ENCODE measurements at places on chromosomes 1 and 21.
A peak's percentile ranks its signal among the peaks of the same experiment; 100 is the strongest.

DNA sequence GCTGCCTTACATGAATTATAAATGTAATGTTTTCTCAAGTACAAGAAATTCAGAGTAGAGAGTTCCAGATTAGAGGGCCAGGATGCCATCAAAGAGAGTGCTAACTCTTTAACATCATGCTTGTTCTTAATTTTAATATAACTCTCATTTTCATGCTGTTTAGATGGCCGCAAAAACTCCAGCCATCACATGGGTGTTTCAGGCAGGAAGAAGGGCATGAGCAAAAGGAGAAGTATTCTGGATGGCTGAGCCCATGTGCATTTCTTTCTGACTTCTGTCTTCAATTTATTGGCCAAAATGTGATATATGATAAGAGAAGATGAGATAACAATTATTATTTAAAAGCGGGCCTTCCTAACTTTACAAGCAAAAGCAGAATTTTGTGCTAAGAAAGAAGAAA, 1328.6 kb downstream of the MRPL39 start:
- DNase-seq, result no peak

GRCh38 chr1:941588-942383, 17.3 kb downstream of the NOC2L start:
- no peak for DNase-seq

- no peak for DNase-seq
Measured at GRCh38 chr1:226409392-226409791, 1.5 kb upstream of the PARP1 start.

DNA sequence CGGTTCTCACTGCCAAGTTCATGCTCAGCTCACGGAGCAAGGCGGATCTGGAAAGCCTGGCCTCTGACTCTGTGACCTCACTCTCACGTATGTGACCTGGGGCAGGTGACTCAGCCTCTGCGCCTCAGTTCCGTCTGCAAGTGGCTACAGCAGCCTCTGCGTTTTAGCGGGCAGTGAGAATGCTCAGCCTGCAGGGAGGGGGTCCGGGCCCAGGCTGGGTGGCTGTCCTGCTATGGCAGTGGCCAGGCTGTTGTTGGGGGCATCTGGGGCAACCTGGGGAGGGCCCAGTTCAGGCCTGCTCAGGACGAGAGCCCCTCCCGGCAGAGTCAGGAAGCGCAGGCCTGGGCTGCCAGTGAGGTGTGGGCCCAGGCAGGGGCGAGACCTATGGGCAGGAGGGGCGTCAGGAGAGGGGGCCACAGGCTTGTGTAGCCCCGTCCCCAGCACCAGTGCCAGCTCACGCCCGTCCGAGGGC, 27.9 kb downstream of the ARHGEF16 start:
- DNase-seq, result no peak

GRCh38 chr1:203582568-203582967, 44.1 kb upstream of the ATP2B4 start:
- DNase-seq, result no peak

- no peak for DNase-seq
Measured at GRCh38 chr1:160264795-160265307, 2.5 kb upstream of the DCAF8 start.

GRCh38 chr21:42624095-42624790, 29.2 kb upstream of the PDE9A start:
- DNase-seq, result no peak

DNA sequence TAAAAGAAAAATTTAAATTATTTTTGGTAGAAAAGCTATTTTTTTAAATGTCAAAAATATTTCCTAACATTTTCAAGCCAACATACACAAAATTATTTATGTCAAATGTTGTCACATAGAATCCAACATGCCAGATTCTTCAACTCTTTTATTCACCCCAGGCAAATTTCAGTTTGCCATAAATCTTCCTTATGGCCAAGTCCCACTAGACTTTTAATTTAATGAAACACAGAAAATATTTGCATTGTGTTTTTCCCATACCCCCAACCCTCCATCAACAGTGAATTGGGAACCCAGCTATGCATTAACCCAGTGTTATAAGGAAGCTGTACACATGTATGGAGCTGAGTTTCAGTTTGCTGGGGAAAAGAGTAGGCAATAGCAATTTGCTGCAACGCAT, 41.4 kb downstream of the DUSP10 start:
- DNase-seq, result no peak

DNA sequence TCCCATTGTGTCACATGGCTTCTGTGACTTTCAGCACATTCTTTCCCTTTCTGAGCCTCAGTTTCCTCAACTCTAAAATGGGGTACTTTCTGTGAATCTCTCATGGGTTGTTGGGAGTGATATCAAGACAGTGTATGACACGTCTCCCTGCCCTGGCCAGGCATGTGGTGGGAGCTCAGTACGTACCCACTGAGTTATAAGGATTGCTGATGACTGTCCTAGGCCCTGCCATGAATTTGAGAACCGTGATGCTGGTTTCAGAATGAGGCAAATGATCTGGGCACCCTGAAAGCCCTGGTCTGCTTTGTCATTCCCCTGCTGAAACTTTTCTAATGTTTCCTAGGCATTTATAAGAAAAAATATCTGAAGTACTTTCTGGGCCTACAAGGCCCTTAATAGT, 3.6 kb downstream of the ZNF362 start:
- no peak for DNase-seq

DNA sequence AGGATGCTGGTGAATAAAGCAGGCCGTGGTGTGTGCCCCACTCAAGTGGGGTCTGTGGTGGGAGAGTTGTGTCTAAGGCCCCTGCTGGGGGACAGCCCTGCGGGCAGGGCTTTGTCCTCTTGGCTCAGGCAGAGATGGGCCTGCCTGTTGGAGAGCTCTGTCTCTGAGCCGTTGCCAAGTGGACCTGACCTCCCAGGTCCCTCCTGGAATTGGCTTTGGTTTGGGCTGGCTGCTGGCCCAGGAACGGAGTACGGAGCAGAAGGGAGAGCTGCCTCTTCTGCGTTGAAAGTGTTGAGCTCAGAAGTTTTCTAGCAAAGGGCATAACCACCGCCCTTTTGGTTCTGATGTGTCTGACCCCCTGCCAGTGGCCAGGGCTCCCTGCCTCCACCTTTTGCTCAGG, 153.9 kb downstream of the PEX14 start:
- no peak for DNase-seq

DNA sequence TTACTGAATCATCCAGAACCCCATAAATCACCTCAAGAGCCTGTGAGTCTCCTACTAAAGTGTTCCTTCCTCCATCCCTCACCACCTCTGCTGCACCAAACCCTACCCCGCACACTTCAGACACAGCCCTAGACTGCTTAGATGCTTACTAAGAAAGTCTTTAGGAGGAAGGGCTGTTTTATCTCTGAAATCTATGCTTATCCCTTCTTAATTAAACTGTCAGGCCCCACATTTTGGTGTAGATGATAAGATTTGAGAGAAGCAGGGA, 216.8 kb upstream of the SGIP1 start:
- no peak for DNase-seq

GRCh38 chr1:8218351-8219092, 99.4 kb upstream of the SLC45A1 start:
- no peak for DNase-seq

GRCh38 chr1:8061673-8062386, 35.7 kb upstream of the ERRFI1 start:
- DNase-seq, result no peak

GRCh38 chr21:26125433-26126167, 45.0 kb downstream of the APP start:
- DNase-seq, result no peak

- DNase-seq, result peak; percentile 3
Measured at GRCh38 chr21:37670883-37671282, 245.4 kb downstream of the KCNJ6 start.

GRCh38 chr1:167533851-167534300, 15.5 kb upstream of the CD247 start:
- DNase-seq, result no peak

GRCh38 chr1:181406989-181407388, 76.3 kb upstream of the CACNA1E start:
- DNase-seq, result no peak

DNA sequence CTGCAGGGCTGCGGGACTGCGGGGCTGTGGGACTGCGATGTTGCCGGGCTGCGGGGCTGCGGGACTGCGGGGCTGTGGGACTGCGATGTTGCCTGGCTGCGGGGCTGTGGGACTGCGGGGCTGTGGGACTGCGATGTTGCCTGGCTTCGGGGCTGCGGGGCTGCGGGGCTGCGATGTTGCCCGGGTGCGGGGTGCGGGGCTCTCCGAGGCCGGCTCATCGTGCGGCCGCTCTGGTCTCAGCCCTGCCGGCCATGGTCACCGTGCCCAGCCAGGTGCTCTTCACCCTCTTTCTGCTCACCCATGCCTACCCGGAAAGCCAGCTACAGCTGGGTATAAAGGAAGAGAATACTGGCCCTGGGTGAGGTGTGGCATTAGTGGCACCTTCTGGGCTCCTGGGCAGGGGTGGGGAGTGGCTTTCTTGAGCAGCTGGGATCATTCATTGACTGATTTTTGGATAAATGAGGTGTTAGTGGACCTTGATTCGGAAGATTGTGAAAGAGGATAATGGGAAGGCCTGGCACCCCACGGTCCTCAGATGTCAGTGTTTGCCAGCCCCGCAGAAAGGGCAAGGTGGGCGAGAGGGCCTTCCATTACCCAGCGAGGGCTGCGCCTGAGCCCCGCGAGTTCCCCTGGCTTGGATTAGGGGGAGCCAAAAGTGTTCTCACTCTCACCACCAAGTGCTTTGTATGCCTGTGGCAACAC, 36.3 kb downstream of the COQ8A start:
- DNase-seq, result no peak

DNA sequence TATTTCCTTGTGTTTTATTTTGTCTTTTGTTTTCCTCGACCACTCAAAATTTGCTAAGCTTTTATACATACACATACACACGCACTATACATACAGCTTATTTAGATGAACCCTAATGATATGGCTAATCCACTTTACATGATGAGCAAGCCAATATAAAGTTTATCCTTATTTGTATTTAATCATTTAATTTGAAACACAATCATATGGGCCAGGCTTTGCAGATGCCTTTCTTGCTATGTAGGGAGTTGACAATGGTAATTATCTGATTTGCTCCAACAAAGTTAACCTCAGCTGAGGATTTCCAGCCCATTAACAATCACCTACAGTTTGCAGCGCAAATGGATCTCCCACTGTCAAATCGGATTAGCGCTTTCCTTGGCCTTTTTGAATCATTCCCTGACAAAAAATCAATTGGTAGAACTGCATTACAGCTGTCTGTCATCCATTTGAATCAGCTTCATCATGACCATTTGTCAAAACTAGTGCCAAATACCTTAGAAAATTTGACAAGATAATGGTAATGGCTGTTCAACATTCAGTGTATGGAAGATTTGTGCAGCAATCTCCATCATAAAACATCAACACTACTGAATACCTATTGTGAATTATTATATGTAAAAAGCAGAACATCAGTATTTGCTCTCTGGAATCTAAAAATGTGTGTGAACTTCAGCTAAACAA, 352.6 kb downstream of the MRPL39 start:
- DNase-seq, result no peak

DNA sequence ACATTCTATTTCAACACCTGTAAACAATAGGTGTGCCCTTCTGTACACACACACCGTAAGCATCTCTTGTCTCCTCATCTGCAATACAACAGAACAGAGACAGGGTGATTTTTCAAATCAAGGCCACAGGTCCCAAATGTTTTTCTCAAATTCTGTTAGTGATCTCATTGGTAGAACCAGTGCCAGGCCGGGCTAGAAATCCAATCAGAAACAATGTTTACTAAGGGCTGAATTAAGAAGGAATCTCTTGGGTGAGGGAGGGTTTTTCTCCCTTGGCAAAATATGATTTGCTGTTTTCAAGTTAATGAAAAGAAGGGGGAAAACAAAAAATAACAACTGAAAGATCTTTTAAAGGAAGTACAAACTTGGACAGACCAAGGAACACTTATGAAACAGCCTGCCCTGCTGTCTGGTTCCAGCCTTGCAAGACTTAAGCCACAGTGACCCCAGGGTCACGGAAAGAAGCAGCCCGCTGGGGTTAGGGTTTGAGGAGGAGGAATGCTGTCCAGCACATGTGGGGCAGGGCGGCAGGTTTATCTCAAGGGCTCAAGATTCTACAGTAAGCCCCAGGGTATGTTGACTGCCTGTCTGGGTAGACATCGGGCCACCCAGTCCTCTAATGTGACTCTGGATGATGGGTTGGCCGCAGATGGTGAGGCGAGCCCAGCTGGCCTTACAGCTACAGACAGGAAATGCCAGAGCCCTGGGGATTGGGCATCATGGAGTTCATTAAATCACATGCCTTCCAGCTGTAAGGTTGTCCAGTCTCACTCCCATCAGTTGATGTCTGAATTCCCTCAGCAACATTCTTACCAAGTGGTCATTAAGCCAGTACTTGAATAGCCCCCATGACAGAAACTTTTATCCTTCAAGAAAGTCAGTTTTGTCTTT, 73.3 kb upstream of the SLC44A3 start:
- DNase-seq, result no peak

DNA sequence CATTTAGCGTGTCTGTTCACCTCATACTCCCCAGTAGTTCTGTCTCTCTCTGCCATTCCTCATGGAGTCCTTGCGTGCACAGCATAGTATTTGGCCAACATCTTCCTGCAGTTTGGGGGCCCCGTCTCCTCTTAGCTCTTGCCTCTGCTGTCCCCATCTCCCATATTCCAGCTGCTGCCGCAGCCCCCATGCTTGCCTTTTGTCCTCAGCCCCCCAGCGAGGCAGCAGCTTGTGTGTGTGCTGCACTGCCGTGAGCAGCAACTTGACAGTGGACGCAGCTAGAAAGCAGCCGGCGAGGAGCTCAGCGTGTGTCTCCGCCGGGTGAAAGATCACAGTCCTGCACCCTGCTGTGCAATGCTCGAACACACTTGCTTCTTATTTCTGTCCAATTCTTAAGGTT, 164.2 kb upstream of the COL6A1 start:
- no peak for DNase-seq

GRCh38 chr21:22250355-22250754, 1252.1 kb downstream of the NCAM2 start:
- no peak for DNase-seq

- no peak for DNase-seq
Measured at GRCh38 chr1:162142968-162143367, 73.5 kb downstream of the NOS1AP start.

DNA sequence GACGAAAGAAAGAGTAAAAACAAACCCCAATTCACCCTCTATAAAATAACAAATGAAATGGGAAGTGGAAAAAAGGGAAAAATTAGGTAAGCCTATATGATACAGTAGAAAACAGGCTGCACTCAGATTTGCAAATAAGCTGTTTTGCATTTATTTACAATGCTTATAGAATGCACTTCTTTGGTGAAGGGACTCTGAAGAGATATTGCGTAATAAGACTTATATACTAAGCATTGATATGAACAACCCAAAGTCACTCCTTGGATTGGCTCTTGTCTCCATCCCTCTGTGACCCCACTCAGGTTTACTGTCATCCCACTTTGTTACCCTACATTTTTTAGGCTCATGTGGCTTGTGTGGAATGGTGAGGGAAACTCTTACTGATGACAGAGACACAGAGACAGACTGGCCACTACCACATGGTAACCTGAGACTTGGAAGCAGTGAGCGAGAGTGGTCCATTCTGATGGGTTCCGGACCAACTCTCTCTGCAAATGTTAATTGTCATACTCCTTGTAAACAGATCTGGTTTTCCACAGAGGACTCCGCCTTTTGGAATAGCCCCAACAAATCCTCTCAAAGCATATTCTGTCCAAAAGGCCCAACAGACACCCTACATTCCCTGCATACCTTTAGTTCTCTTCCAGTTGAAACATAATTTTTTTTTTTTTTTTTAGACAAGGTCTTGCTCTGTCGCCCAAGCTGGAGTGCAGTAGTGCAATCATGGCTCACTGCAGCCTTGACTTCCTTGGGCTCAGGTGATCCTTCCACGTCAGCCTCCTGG, 11.0 kb downstream of the GSTM5 start:
- DNase-seq, result no peak

GRCh38 chr1:70779571-70779970, 268.0 kb downstream of the PTGER3 start:
- peak; percentile 92 for DNase-seq

- no peak for DNase-seq
Measured at GRCh38 chr1:57235730-57236510, 187.9 kb downstream of the DAB1 start.

Data from HS-5 (cell line).